Stimulated activated naive CD4-positive, alpha-beta T cell treated with Interleukin-2 at 50 U/mL for 16 hours (primary cell): ENCODE measurements at places on chromosomes 2 and 18.

- no peak for DNase-seq
Observed at GRCh38 chr2:47006374-47007222, 91.0 kb upstream of the MCFD2 start.

DNA sequence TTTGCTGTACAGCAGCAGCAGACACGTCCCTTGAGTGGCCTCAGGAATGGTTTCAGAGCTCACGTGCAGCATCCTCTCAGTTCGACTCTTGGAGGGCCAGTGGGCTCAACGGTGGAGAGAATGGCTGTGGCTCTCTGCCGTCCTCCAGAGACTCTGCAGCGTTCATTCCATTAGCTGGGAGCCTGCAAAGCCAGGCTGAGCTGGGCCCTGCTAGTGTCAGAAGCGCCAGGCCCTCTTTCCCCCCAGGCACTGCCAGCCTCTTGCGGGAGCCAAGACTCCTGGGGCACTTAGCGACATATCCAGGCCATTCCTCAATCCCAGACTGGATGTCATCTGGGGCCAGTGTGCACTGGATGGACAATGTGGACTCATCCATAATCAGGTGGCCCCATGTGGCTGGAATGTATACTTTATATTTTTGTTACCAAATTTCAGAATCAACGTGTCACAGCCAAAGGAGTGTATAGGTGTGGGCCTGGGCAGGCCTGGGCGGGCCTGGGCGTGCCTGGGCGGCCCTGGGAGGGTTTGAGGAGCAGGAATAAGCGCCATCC is 125.1 kb upstream of the EPAS1 start:
- DNase-seq: no peak

GRCh38 chr2:128813352-128814034 is 494.8 kb upstream of the HS6ST1 start:
- no peak for DNase-seq

DNA sequence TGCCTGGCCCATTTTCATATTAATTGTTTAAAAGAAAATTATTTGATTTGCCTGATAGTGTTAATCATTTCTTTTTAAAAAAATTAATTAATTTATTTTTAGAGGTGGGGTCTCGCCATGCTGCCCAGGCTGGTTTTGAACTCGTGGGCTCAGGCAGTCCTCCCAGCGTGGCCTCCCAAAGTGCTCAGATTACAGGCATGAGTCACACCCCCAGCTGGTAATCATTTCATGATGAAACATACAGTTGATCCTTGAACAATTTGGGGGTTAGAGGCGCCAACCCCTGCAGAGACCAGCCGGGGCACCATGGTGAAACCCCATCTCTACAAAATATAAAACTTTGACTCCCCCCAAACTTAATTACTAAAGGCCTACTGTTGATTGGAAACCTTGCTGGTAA is 7.9 kb downstream of the GPN1 start:
- no peak for DNase-seq

DNA sequence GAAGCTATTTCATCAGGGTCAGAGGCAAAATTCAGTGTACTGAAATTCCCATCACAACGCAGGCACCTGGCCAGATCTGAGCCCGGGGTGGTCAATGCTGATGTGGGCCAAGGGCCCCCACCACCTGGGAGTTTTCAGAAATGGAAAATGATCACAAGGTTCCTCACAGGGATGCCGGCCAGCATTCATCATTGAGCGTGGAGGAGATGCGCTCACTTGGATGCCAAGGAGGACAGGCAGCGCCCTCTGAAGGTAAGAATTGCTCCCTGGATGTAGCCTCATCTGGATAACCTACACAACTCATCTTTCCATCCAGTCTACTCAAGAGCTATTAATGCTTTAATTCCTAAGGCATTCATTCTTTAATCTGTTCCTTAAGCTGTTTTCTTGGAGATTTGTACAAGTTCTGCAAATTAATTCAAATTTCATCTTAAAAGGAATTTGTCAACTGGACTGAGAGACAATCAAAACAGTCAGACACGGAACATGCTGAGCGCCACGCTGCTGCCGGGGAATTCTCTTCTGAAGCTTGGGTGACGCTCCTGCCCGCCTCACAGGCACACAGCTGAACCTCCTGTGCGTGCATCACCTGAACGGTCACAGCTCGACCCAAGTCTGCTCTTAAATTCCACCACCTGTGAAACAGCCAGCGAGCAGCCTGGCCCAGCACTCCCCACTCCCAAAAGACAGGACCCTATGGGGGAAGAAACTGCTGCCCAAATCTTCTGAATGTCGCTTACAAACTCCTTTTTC is 206.7 kb downstream of the HDAC4 start:
- no peak for DNase-seq

DNA sequence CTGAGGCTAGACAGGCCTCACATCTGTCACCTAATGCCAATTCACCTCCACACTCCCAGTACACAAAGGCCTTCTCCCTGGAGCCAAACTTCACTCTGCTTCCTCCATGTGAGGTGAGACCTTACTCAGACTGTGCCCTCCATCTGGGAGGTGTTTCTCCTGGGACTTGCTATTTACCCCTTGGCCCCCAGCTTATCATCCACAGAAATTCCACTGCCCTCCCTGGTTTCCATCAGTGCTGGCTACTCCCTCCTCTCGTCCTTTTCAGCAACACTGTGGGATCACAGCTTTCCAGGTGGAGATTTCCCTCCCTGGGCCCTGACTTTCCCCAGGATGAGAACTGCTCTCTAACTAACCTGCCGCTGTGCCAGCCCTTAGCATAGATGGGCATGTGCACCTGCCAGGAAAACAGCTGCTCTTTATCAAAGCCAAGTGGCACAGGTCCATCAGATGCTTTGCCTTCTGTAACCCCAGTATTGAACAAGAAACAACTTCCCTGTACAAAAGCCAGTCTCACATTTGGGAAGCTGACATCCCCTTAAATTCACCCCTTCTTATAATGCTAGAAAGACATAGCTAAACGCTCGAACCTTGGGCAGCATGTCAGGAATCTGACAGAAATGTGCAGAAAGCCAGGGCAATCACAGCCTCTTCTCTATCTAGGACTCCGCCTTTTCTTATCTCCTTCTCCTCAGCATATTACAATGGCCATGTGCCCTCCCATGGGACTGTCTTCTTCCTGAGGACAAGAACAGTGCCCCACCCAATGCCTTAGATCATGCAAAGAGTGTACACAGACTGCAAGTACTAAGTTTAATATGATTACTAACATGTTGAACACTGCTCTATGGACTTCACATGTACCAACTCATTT is 535.5 kb upstream of the ID2 start:
- DNase-seq: no peak

DNA sequence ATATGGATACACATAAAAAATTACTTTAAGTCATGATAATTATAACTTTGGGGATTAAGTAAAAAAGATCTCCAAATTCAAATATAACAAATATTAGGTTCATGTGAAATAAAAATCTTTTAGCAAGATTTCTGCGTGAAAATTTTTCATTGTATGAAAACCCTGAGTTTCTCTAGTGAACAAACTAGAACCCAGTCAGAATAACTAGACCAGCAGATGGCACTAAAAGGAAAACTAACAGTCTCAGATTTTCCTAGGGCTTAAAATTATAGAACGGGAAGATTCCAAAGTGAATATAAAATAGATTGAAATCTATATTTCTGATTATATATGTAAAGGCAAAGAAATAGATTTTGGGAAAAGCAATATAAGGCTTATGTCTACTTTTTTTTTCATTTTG is 43.3 kb downstream of the TMEM200C start:
- DNase-seq: no peak

- DNase-seq: no peak
Observed at GRCh38 chr2:234305846-234306245, 191.0 kb downstream of the ARL4C start.

DNA sequence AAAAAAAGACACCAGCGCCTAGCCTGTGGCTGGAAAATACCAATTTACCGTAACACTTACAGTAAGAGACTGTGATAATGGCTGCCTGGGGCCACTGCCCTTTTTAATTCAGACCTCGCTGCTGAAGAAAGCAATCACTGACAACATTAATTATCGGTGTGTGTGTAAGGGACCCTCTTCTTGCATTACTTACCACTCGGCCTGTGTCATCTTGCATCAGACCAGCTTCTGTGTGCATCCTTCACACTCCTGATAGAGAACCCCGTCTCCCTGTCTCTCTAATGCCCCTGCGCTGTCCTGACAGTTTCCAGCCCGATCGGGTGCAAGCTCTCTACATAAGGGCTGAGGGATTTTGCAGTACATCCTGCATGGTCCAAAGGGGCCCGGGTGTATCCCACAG is 124.4 kb downstream of the ZNF516 start:
- no peak for DNase-seq

DNA sequence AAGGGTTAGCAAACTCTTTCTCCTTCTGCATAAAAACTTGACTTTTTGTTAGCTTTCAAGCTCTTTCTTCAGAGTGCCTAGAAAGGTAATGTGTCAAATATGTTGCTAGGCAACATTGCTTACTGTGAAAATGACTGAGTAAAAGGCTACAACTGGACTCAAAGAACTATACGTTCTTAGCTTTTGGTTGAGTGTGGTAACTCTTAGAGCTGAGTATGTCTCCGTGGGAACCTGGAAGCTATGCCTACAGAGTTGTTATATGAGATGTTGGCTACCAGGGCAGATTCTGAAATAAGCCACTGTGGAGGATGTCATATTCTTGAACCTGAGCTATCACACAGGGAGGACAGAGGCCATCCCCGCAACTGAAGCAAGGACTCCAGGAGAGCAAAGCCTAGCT is 105.5 kb downstream of the ARL6IP6 start:
- no peak for DNase-seq

DNA sequence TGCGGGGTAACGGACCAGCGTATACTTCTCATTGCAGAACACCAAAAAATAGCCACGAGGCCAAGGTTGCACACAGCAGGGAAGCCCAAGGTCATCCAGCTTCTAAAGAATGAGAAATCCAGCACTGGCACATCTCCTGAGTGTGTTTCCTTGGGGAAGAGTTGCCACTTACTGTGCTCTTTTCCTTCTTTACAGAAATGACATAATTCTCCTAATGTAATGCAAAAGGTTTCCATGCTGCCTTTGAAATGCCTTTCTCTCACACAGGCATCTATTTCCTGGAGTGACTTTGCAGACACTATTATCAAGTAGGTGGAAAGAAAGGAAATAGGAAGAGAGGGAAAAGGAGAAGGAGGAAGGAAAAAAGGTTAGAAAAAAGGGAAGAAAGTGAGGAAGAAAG is 862.1 kb upstream of the CELF4 start:
- no peak for DNase-seq

GRCh38 chr18:64116571-64117175 is 32.2 kb downstream of the LINC00305 start:
- DNase-seq: no peak

- DNase-seq: no peak
Observed at GRCh38 chr18:51278045-51278649, 80.7 kb upstream of the MEX3C start.

DNA sequence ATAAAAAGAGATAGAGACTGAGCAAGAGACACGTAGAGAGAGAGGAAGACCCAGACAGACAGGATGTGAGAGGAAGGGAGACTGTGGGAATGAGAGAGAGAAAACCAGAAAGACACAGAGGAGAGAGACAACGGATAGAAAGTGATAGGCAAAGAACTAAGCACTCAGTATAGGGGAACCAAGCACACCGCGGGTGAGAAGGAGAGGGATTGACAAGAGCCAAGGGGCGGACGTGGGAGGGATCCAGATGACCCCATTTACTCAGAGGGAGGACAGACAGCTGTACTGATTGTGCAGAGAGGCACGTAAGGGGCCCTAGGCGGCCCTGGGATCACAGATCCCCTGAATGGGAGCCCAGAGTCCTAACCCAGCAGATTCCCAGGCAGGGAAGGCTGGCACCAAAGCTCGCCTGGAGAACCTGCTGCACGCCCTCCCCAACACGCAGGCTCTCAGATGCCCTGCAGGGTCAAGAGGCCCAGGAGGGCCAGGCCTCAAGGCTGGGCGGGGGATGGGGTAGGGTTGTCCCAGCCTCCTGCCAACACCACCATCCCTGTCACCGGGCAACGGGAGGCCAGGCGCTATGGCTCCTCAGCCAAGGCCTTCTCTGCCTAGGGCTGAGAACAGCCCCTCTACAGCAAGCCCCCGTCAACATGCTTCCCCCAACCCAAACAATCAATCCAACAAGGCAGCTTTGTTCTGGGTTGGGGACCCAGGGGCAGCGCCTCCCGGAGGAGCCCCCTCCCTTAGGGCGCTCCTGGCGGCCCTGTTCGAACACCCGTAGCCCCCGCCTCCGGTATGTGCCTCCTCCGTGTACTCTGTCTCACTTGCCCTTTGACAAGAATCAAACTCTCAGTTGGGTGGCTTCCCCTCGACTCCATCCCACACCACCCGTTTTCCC is 579 bp downstream of the LOXL3 start:
- no peak for DNase-seq

DNA sequence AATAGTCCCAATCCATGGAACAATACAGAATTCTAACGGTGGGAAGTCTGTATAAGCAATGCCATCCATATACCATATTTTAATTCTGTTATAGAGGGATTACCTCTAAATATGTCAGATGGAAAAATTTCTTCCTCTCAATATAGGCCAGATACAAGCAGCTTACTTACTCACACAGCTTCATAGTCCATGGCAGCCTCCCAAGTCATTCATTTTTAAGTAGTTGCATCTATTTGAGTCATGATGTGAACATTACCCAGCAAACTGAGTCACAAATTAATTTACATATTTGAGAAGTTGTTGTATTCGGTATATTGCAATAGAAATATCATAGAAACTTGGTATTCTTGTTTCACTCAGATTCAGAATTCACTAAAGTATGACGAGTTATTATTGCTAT is 20.3 kb downstream of the TBR1 start:
- DNase-seq: no peak

- DNase-seq: no peak
Observed at GRCh38 chr18:39235118-39235719, 1669.6 kb upstream of the CELF4 start.

GRCh38 chr2:20140321-20141055 is 84.4 kb downstream of the SDC1 start:
- no peak for DNase-seq

DNA sequence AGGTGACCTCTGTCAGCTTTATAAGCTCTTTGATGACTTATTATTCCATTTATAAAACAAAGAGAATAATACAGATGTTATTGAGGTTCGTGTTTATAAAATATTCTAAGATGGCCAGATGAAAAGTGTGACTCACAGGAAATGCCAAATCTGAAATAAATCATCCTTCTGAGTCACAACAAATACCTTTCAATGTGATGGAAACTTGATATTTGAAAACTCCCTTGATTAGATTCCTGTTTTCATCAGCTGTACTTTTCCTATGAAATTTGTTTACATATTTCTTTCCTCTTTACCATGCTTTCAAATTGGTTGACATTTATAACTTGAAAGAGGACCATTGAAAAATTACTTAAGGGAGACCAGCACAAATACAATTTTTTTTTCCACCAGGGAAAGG is 30.6 kb upstream of the PPP1R1C start:
- no peak for DNase-seq

- DNase-seq: no peak
Observed at GRCh38 chr2:182942756-182943155, 76.3 kb upstream of the FRZB start.

DNA sequence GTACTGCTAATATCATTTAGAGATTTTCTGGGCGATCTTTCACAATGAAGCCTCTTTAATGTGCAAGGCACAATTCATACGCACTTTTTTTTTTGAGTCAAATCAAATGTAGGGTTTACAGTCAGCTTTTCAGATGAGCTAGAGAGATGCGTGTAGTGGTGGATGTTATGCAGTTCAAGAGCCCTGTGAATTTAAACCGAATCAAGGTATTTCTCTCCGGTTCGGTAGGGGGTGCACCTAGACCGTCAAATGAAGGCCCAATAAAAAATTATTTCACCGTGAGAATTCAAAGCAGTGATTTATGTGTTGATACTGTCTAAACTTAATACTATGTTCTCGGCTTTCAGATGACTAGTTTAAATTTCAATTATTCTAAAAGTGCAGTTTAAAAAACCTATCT is 1.1 kb downstream of the PTH2R start:
- no peak for DNase-seq

- no peak for DNase-seq
Observed at GRCh38 chr18:71951001-71951400, 593.1 kb downstream of the CBLN2 start.
